ENCODE measurements at places on chromosomes 3 and 15.
A peak's percentile ranks its signal among the peaks of the same experiment; 100 is the strongest.

GRCh38 chr15:94584833-94585244, 353.5 kb downstream of the MCTP2 start:
- DNase-seq, result peak; percentile 29

DNA sequence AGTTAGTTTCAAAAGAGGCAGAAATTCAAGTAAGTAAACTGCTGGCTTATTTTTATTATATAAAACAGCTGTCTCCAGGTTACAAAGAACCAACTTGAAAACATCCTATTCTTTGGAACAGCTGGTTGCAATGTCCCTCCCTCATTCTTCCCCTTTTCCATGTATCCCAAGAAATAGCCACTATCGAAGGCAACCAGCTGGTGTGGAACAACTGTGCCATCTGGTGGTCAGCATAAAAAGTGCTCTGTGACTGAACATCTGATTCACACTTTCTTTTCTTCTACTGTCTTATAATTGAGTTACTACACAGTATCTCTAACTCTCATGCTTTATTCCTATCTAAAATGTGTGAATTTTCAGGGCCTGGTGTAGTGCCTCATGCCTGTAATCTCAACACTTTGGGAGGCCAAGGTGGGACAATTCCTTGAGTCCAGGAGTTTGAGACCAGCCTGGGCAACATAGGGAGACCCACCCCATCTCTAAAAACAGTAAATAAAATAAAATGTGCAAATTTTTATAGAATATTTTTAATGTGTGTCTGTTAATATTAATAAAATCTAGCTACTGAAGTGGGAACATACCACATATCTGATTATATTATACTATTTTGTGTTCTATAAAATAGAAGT, 9.6 kb downstream of the OSBPL11 start:
- DNase-seq, result peak; percentile 46

- no peak for DNase-seq
Measured at GRCh38 chr3:95407709-95408463, 1345.0 kb downstream of the NSUN3 start.

- no peak for DNase-seq
Measured at GRCh38 chr3:149848238-149848637, 35.2 kb downstream of the RNF13 start.

DNA sequence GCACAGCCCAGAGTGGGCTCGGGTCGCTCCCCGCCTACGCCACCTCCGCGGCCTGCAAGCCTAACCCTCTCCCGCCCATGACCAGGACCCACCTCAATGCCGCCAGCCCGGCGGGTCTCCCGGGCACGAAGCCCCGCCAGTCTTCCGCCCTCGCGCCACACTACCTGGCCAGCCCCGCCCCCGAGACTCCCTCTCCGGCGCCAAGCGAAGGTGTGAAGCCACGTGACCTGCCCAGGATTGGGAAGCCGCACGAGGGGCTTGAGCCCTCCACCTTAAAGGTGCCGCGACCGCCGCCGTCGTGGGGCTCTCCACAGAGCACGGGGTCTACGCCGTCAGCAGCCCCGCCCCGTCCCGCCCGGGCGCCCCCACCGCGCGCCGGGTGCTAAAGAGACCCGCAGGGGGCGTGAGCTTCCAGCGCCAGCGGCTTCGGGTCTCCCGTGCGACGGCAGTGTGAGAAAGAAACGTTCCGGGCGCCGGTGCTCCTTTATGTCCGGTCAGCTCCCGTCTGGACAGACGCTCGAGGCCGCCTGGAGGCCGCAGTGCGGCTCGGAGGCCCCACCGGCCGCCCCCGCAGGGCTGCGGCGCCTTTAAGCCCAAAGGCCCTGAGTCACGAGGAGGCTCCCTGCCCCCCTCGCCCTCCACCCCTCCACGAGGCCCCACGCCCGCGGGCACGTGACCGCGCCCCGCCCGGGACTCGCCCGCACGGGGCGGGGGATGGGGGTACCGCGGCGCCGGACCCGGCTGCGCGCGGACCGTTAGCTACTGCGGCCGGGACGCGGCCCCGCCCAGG, at the start of gene CPEB1:
TSS of gene CPEB1 (minus strand) at position 319 of the 790 bp plus-strand sequence. CDS start 18,904 bp downstream, outside the sequence.
- peak; percentile 86 for DNase-seq

DNA sequence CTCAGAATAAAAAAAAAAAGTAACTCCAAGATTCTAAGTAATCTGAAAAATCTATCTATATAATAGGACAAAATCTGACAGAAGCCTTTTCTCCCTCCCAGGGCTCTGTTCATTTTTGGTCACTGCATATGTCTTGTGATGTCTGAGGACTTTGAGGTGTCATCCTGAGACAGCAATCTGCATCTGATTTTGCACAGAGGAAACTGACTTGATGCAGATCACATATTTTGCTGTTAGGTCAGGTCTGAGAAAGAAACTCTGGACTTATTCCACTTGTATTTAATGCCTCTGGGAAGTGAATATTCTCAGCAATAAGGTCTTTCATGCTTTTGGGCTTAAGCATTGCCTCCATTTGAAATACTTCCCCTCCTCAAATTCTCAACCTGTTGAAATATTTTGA, 295.2 kb upstream of the THBS1 start:
- no peak for DNase-seq

DNA sequence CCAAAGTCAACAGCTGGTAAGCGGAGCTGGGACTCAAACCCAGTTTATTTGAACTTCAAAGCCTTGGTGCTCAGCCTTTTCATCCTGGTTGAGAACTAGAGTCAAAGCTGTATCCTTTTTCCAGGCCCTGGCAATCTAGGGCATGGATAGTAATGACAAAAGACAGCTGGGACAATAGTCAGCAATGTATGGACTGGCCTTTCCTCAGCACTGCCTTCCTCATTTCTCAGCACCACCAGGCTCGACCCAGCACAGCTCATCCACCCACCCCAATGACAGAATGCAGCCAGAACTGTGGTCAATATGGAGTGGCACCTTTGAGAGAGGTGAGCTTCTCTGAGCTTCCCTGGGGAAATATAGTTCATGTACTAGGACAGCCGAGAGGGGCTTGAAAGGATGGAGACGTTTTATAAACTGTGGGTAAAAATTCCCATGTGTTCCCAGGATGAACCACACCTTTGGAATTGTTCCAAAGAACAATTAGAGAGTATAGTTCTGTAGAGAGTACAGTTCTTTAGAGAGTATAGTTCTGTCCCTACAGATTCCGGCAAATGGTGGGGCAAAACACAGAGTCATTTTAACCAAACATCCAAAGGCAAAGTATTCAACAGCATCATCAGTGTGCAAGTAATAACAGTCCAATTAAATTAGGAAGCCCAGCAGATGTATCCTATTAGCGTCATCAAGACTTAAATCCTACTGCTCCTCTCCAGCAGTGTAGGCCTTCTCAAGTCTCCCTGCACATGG, 30.2 kb upstream of the IREB2 start:
- no peak for DNase-seq

- DNase-seq, result no peak
Measured at GRCh38 chr3:43760938-43761337, 70.2 kb downstream of the ABHD5 start.

GRCh38 chr15:95957861-95958260, 372.6 kb upstream of the NR2F2 start:
- DNase-seq, result no peak
